ENCODE measurements at places on chromosomes 11 and 22.

DNA sequence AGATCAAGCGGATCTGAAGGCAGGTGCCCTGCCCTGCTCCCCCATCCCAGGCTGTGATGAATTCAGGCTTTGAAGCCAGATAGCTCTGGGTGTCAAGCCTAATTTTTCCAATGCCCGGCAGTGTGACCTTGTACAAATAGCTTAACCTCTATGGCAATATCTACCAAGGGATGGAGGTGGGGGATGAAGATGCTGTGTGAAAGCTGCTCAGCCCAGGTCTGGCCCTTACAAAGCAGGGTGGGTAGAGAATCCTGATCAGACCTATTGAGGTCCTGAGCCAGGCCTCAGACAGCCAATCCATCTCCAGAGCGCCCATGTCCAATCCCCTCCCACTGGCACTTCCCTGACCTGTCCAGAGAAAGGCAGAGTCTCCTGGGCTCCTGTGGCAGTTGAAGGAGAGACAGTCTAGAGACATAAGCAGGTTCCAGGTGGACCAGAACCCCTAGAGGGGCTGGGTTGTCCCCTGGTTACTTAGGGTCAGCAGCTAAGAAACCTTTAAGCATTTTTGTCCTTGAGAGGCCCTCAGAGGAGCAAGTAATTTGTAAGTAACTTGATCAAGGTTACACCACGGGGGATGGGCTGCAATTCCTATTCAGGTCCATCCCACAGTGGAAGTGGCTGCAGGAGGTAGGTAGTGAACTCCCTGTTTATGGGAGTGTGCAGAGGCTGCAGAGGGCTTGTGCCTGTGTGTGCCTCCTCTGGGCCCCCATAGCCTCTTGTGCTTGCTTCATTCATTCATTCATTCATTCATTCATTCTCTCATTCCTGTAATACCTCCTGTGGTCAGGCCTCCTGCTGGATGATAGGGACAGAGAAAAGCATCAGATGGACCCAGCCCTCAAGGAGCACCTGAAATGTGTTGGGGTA lies 10.4 kb downstream of the P2RY2 start:
- DNase-seq, result no peak

DNA sequence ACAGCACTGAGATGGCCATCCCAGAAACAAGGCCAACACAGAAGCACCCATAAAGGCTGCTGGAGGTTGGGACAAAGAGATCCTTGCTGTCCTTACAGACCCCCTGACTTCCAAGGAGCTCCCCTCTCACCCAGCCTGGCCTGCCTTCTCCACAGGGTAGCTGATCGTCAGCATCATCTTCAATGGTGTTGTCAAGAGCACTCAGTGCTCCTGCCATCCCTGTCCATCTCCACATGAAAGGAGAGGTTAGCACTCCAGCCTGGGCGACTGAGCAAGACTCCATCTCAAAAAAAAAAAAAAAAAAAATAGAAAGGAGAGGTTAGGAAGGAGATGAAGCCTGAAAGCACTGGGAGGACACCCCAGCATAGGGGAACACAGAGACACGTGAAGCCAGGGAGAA lies 2.1 kb upstream of the POU2AF3 start:
- no peak for DNase-seq

GRCh38 chr11:107136892-107137291 lies 118.6 kb upstream of the GUCY1A2 start:
- no peak for DNase-seq

- no peak for DNase-seq
These were observed 11.3 kb downstream of the TRMU start for GRCh38 chr22:46346680-46347405.

GRCh38 chr22:27836181-27836580 lies 34.6 kb upstream of the MN1 start:
- no peak for DNase-seq

DNA sequence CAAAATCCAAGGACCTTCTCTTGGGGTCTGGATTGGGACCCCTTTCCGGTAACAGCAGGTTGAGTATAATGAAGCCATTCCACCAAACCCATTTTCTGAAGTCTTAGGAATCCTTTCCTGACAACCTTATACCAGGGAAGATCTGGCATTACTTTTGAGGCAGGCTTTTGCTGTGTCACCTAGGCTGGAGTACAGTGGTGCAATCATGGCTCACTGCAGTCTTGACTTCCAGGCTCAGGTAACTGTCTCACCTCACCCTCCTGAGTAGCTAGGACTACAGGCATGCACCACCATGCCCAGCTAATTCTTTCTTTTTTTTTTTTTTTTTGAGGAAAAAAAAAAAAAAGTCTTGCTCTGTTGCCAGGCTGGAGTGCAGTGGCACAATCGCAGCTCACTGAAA lies 55.8 kb upstream of the TREH start:
- DNase-seq, result no peak

- DNase-seq, result no peak
These were observed 48.2 kb upstream of the CEP295 start for GRCh38 chr11:93613231-93613831.

DNA sequence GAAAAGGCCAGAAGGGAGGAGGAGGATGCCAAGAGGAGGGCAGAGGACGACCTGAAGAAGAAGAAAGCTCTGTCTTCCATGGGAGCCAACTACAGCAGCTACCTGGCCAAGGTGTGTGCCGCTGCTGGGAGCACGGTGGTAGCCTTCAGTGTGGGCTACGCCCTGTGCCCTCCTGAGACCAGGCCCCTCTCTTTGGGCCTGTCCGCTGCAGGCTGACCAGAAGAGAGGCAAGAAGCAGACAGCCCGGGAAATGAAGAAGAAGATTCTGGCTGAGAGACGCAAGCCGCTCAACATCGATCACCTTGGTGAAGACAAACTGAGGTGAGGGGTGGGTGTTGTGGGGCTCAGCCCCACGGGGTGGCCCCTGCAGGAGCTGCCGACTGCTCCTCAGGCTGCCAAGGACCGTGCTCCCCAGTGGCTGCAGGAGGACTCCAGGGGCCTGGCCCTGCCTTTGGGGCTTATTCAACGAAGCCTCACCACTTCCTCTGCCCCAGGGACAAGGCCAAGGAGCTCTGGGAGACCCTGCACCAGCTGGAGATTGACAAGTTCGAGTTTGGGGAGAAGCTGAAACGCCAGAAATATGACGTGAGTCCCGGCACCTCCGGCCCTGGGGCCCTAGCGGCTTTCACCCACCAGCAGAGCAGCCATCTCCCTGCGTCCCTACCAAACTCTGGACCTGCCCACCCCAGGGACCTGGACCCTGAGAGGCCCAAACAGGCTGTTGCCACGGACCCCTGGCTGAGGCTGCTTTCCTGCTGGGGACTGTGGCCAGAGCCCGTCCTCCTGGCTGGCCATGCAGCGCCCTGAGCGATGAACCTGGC lies 12.6 kb upstream of the MRPL23 start:
- no peak for DNase-seq

- no peak for DNase-seq
These were observed 316.4 kb downstream of the NTM start for GRCh38 chr11:131686836-131687235.

- DNase-seq, result no peak
These were observed 10.0 kb downstream of the LMO2 start for GRCh38 chr11:33881651-33882503.

GRCh38 chr11:8252388-8252787 lies 11.3 kb downstream of the LMO1 start:
- no peak for DNase-seq

- DNase-seq, result no peak
These were observed 15.2 kb downstream of the PHLDB1 start for GRCh38 chr11:118622376-118623268.

DNA sequence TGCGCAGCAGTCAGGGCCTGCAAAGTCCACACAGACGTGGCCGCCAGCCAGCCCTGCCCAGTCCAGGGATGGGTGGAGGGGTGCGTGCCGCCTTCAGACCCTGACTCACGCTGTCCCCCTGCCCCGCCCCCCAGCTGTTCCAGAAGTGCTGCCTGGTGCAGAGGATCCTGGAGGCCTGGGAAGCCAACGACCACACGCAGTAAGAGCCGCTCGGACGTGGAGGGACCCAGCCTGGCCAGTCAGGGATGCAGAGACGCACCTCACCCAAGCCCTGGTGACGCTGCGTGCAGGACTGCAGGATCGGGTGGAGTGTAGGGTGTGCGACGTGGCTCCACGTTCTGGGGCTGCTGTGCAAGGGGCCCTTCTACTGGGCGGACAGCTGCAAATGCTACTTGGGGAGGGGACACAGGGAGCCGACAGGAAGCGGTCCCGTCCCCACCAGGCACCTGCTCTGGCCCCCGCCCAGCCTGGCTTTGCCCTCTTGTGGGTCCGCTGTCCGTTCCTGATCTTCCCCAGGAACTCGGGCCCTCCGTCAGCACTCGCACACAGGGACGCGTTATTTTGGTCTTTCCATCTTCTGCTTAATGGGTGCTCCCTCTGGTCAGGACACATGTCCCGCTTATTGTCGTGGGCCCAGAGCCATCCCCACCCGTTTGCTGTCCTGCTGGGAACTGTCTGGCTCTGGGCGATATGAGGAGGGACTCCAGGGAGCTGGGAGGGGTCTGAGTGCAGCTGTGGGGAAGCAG lies 42.5 kb downstream of the SBF1 start:
- no peak for DNase-seq

DNA sequence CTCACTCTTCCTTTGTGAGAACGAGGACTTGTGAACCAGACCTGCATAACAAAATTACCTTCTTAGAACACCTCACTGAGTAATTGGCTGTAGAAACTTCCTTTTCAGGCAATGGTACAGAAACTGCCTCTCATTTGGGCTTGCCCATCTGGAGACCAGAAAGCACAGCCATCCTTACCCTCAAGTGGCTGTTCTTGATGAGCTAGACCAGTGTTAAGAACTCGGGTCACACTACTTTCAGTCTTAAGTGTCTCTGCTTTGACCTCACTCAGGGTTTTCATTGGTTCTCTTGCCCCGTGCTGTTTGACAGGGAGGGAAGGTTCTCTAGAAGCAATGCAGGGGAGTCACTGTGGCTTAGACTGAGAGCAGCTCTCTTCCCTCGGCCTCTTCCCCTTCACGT lies 29.3 kb downstream of the NAT10 start:
- DNase-seq, result no peak

DNA sequence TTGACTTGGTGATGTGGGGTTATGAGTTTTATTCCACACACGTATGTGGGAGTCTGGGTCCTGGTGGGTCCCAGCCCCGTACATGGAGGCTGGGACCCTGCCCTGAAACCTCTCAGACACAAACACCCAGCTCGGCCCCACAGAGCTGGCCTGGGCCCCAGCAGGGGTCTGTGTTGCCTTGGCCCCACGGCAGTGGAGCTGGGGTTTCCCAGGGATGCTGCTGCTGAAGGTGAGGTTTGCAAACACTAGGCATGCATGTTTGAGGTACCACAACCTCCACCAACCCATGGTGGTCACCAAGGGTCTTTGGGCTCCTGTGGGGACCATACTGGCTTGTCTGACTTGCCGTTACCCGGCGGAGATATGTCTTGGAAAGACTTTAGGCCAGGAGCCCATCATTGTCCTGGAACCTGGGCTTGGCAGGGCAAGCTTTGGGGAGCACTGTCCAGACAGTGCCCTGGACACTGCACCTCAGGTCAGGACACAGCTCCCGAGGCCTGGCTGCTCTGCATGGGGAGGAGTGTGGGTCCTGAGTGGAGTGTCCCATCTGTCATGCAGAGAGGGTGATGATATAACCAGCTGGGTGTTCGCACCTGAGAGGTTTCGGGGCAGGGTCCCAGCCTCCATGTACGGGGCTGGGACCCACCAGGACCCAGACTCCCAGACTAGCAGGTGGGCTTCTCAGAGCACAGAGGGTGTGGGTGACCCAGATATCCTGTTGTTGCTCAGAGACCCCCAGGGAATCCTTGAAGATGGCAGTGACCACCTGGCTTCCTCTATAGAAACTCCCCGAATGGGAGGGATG lies 63.3 kb downstream of the KCNQ1 start:
- no peak for DNase-seq

- no peak for DNase-seq
These were observed 569 bp downstream of the FAM76B start for GRCh38 chr11:95788921-95789505.

DNA sequence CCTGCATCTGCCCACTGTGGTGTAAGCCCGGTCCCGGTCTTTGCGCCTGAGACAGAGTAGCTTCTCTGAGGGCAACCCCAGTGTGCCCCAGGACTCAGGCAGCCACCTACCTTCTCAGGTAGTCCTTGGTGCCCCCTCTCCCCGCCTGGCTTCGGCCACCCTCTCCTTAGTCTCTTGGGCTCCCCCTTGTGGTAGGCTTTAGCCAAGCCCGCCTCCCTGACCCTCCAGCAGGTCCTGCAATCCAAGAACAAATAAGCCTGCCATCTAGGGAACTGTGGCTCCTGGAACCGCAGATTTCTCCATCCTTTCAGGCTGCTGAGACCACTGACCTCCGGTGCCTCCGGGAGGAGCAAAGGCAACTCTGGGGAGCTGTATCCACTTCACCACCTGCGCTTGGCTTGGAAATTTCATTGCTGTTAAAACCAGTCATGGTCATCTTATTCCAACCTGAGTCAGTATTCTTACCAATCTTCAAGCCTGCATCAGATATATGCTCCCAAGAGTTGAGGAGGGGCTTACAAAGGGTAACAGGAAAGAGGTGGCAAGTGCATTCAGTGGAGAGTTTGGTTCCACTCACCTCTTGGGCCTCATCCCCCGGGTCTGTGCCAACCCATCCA lies 52.8 kb upstream of the TENM4 start:
- DNase-seq, result no peak

DNA sequence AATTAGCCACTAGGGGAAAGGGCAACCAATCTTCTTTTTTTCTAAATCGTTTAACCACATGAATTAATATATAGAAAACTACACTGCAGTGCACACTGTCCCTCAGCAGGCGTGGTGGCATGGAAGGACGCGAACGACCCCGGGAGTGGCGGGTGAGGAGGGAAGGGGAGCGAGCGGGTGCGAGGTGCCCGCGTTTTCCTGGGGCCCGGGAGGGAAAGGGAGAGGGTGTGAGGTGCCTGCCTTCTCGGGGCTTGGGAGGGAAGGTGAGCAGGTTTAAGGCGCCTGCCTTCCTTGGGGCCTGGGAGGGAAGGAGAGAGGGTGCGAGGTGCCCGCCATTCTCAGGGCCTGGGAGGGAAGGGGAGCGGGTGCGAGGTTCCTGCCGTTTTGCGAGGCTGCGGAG lies 765 bp downstream of the GAB4 start:
- DNase-seq, result no peak

DNA sequence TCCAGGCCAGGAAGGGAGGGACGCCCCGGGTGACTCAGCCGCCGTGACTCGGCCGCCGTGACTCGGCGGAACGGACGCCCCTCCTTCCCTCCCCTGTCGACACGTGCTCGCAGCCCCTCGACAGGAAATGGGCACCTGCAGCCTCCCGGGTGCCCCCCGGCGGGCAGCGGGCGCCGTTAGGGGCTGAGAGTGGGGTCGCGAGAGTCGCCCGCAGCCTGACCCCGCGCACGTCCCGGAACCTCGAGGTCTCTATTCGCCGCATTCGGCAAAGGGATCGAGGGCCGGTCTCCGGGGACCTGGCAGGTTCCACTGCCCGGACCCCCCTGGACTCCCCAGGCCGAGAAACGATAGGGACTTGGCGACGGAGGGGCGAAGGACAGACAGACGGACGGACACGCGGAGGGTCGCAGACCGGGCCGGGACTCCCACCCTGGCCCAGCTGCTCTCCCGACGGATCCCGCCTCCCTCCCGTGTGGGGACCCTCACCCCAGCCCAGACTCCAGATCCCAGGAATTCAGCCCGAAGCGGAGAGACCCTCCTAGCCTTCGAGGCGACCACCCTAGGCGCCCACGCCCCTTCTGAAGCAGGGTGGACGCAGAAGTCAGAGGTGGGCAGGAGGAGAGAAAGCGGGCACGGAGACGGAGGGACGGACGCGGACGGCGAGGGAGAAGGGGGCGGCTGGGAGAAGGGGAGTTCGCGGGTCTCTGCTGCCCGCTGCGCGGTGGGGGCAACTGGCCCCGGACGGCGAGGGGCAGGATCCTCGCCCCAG lies 648 bp downstream of the FOSL1 start:
- peak; percentile 73 for DNase-seq
